LNCaP clone FGC (cell line): ENCODE measurements at places on chromosomes 6 and 20.

DNA sequence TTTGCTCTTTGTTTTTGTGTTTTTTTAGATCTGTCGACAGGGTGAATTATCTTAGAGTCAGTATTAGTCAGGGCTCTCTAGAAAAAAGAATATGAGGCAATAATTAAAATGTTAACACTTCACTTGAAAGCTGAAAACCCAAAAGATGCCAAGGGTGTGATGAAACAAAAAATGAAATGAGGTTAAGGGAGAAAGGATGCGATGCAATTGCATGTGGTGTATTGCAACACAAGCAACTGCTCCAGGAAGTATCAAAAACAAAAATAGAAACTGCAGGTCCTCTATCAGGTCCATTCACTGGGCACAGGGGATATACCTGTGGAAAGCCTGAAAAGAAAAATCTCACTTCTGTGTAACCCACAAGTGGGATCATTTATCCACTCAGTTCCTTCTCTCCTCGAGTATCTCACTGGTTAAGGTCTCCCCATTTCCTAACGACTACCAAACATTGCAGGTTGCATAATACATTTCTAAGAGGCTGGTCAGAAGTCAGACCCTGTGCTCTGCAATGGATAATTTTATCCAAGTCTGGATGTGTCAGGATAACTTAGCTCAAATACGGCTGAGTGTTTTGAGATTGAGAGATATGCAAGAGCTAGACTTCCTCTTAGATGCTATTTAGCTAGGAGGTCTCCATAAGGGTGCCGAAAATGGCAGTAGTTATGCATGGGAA is 257.7 kb upstream of the GJE1 start:
- no peak for DNase-seq

DNA sequence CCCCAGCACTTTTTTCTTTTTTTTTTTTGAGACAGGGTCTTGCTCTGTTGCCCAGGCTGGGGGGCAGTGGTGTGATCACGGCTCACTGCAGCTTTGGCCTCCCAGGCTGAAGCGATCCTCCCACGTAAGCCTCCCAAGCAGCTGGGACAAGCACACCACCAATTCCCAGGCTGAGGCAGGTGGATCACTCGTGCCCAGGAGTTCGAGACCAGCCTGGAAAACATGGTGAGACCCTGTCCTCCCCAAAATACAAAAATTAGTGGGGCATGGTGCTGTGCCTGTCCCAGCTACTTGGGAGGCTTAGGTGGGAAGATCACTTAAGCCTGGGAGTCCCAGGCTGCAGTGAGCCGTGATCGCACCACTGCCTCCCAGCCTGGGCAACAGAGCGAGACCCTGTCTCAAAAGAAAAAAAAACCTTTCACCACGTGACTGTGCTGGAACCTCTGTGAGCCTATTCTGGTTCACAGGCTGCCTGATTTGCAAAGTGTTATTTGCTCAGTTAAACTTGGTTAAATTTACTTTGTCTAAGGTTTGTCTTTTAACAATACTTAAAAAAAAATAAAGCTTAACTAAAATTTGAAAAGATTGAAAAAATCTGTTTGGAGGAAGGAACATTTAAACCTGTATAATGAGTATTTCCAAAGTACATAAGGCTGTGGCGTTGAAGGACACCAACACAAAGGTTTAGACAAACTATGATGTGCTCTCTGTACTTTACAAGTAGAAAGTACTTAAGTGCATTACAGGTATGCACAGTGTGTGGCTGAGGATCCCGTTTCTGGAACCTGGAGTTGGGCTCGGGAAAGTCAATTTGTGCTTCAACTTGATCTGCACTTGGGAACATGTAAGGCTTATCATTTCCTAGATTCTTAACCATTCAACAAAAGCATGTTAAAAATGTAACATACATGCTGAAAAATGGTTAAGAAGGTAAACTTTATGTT is 55.0 kb downstream of the PPP1R3G start:
- DNase-seq, result no peak

DNA sequence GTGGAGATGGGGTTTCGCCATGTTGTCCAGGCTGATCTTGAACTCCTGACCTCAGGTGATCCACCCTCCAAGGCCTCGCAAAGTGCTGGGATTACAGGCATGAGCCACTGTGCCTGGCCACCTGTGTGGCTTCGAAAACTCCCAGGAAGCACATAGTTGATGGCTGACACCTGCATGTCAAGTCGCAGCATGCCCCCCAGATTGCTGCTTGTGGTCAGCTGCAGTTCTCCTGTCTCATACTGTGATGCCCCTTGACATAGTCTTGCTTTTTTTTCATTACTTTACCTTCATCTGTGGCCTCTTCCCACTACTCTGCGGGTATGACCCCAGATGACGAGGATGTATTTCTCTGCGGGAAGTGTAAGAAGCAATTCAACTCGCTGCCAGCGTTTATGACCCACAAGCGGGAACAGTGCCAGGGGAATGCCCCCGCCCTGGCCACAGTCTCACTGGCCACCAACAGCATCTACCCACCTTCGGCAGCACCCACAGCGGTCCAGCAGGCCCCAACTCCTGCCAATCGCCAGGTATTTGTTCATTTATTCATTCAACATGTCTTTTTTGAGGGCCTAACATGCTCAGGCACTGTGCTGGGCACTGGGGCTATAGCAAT is 13.1 kb downstream of the ZNF341 start:
- DNase-seq, result no peak

GRCh38 chr20:860891-861290 is 27.4 kb downstream of the FAM110A start:
- DNase-seq, result no peak

DNA sequence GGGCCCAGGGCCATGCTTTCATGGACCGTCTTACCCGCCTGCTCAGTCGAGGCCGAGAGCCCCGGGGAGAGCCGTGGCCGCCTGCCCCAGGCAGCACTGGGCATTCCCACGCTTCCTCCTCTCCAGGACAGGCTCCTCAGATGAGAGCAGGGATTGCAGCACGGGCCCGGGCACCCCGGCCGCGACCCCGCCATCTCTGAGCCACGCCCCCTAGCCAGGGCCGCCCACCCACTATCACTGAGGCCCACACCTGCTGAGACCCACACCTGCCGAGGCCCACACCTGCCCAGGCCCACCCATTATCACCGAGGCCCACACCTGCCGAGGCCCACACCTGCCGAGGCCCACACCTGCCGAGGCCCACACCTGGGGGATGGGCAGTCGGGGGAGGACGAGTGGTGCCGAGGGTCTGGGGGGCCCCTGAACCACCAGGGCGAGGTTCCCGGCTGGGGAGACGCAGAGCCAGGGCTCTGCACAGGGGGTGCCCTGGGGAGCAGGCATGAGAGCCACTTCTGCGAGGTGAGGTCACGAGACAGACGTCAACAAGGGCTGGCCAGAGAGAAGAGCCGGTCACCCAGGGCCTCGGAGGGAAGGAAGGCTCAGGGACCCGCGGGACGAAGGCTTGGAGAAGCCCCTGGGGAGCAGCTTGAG is 235.6 kb downstream of the ERMARD start:
- DNase-seq, result no peak

GRCh38 chr6:80006541-80006940 is 2.1 kb downstream of the TTK start:
- no peak for DNase-seq

- DNase-seq, result no peak
Observed at GRCh38 chr20:24701668-24702067, 232.2 kb downstream of the SYNDIG1 start.

GRCh38 chr6:142300758-142301650 is 803 bp upstream of the ADGRG6 start:
- DNase-seq, result no peak

DNA sequence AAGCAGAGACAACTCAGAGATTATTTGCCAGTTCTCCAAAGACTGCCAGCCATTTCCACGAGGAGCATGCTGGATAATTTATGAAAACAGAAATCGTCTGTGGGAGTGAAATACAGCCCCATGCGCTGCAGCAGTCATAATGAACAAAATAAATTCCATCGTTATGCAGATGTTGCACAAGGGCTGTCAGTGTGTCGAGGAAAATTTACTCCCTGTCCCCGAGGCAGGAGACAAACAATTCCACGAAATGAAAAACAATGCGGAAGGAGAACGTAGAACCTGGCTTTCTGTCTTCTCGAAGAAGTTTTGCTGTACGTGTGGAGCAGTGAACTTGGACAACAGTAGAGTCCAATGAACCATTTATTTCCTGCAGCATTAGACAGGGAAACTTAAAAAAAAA is 399.4 kb downstream of the CD83 start:
- DNase-seq, result no peak

DNA sequence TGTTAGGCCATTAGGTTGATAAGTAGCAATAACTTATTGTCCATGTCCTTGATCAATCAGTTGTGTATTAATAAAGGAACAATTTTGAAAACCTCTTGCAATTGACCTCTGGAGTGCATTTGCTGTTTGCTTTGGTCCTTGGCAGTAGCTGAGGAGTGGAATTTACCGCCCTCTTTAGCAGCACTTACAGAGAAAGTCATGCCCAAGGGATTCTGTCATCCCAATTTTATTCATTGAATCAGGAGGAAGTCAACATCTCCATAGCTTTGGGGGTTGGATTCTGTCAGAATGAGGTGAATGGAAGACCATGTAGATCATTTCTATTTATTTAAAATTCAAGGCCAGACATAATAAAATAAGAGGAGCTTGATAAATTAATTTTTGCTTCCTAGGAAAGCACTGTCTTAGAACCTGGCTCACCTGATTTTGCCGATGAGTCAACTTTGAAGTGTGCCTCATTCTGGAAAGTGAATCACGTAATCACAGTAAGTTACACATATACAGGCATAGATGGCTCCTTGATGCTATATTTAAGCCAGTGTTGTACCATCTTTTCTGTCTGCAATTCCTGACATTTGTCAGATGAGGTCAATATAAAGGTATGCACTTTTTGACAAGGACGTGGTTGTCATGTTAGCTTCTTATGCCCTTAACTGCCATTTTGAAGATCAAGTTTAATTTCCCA is 128.7 kb upstream of the MLIP start:
- DNase-seq, result no peak
